Mononuclear cell (primary cell): ENCODE measurements at places on chromosomes 4 and X. TPM values are rescaled to one million over a fixed set of nuclear protein-coding genes. Genes with fewer than 3 reads are reported as not detected.

The CPZ gene
- not detected for total RNA-seq

The CXXC4 gene
- total RNA-seq = 0.21 TPM

The BEND4 gene
- total RNA-seq = 1.0 TPM

The NUP62CL gene
- total RNA-seq = 2.3 TPM

The HOPX gene
- total RNA-seq = 21.8 TPM

The PHEX gene
- 1.9 TPM for total RNA-seq

The SAGE1 gene
- not detected for total RNA-seq

The FAM47E gene
- 0.21 TPM for total RNA-seq

The GAGE12F gene
- not detected for total RNA-seq

The ENPP6 gene
- total RNA-seq = not detected

The ARHGEF38 gene
- total RNA-seq = not detected

The PLAC8 gene
- total RNA-seq = 354 TPM

The PLP2 gene
- 53.9 TPM for total RNA-seq

The ZNF275 gene
- 7.8 TPM for total RNA-seq

The CSAG2 gene
- not detected for total RNA-seq

The TKTL2 gene
- total RNA-seq = 0.42 TPM

The TCEAL2 gene
- 0.52 TPM for total RNA-seq

The DCX gene
- total RNA-seq = not detected

The RXFP1 gene
- not detected for total RNA-seq

The USP17L26 gene
- total RNA-seq = not detected

The BEX2 gene
- total RNA-seq = 32.5 TPM

The FAT1 gene
- total RNA-seq = 0.10 TPM

The LUZP4 gene
- total RNA-seq = not detected

The NDNF gene
- total RNA-seq = not detected

The PCSK1N gene
- 3.3 TPM for total RNA-seq

The HTATSF1 gene
- 21.1 TPM for total RNA-seq

The MUC7 gene
- not detected for total RNA-seq

The VSIG1 gene
- total RNA-seq = 6.3 TPM

The ADH1A gene
- total RNA-seq = not detected

The SLC10A4 gene
- total RNA-seq = not detected

The MAGEA3 gene
- total RNA-seq = not detected

The IL1RAPL1 gene
- under 0.01 TPM for total RNA-seq

The NXF2B gene
- not detected for total RNA-seq

The TGIF2LX gene
- not detected for total RNA-seq

The PAGE4 gene
- total RNA-seq = not detected

The RAPGEF2 gene
- total RNA-seq = 57.9 TPM

The SHROOM3 gene
- 0.42 TPM for total RNA-seq

The PDGFC gene
- total RNA-seq = 6.9 TPM

The PABPC1L2B gene
- not detected for total RNA-seq

The TNMD gene
- not detected for total RNA-seq

The FAM9C gene
- not detected for total RNA-seq

The INPP4B gene
- 46.9 TPM for total RNA-seq

The CCKAR gene
- not detected for total RNA-seq

The TEX13C gene
- not detected for total RNA-seq

The MEPE gene
- total RNA-seq = 0.21 TPM

The USP17L10 gene
- not detected for total RNA-seq
